CD4-positive, alpha-beta T cell treated with Interferon alpha-2 for 1 hour (primary cell): ENCODE measurements at places on chromosomes 12 and 14.

DNA sequence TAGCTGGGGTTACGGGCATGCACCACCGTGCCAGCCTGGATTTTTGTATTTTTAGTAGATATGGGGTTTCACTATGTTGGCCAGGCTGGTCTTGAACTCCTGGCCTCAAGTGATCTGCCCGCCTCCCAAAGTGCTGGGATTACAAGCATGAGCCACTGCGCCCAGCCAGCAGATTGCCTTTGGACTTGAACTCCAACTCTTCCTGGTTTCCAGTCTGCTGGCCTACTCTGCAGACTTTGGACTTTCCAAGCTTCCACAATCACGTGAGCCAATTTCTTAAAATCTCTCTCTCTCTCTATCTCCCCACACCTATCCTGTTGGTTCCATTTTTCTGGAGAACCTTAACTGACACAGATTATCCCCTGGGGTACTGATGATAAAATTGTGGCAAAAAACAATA is 55.0 kb downstream of the EMP1 start:
- DNase-seq, result no peak

DNA sequence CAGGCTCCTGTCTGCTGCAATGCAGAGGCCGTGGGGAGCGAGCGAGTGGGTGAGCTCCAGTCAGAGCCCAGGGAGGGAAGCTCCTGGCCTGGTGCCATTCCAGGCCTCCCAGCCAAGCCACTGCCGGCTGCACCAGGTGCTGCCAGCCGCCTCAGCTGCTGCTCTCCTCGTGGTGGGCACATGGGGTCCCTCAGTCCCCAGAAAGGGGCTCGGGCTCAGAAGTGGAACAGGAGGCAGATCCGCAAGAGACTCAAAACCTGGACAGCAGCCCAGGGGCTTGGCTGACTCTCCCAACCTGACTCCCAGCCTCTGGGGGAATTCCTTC is 2.4 kb downstream of the ABCB9 start:
- no peak for DNase-seq

DNA sequence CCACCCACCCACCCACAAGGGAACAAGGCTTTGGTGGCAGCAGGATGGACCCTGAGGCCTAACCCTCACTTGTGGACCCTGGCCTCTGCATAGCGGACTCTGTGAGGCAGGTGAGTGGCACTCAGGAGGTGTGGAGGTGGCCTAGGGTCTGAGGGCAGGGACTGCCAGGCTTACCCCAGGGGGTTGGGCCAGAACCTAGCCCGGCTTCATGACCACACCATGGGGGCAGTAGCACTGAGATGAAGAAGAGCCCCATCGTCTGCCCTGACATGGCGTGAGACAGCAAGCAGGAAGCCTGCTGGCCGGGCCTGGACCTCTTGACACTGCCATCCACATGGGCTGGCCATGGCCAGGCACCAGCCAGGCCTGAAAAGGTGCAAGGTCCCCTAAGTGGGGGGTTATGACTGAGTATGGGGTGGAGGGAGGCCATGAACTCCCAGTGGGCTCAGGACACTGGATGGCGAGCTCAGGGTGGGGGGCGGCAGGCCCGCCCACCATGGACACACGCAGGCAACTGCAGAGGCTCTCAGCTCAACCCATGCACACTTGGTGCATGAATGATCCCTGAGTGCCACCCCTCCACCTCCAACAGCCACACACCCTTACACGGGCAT is 29.3 kb downstream of the JAG2 start:
- DNase-seq, result no peak

DNA sequence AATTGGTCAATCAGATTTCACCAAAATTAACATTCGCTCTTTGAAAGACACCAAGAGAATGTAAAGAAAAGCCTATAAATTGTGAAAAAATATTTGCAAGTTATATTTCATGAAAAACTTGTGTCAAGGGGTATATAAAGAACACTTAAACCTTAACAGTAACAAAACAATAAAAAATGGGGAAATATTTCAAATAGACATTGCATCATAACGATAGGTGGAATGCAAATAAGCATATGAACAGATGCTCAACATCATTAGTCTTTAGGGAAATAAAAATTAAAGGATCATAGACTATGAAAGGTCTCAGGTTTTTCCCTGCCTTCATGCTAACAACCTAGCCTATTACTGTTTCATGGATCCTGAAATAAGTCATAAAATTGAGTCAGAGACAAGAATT is 64.3 kb downstream of the COCH start:
- no peak for DNase-seq

- DNase-seq, result no peak
Observed at GRCh38 chr12:55717011-55718007, 1.5 kb downstream of the BLOC1S1 start.

- DNase-seq, result no peak
Observed at GRCh38 chr14:69153873-69154270, 953 bp upstream of the DCAF5 start.

GRCh38 chr12:53336181-53336681 is at the start of gene SP7:
Gene SP7, minus strand, starts transcription at chr12:53336354. Its CDS starts 708 bp downstream, at chr12:53335646.
- DNase-seq, result no peak

DNA sequence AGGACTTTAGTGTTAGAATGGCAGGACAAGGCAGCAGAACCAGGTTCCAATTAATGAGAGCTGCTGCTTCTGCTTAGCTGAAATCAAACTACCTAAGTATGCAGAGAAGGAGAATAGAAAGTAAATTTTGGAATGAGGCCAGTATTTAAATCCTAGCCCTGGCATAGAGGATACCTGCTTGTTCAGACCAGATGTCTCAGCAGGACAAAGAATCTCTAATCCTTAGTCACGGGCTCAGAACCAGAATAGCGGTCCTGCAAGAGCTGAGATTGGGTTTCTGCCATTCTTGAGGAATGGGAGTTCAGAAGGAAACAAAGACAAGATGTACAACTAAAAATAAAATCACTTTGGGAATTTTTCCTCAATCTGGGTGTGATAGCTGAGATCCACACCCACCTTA is 550.8 kb upstream of the TMEM132C start:
- DNase-seq, result no peak

DNA sequence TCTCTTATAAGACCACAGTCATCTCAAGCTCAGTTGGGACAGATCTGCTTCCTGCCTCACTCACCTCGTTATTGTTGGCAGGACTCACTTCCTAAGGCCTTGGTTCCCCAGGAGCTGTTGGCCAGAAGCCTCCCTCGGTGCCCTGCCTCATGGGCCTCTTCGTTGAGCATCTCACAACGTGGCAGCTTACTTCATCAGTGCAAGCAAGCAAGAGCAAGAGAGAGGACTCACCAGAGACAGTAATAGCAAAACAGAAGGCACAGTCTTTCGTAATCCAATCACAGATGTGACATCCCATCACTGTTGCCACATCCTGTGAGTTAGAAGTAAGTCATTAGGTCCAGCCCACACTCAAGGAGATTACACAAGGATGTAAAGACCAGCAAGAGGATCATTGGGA is 5.1 kb upstream of the NUMB start:
- peak; percentile 33 for DNase-seq

- no peak for DNase-seq
Observed at GRCh38 chr14:53017837-53018236, 67.0 kb upstream of the FERMT2 start.

- DNase-seq, result peak; percentile 67
Observed at GRCh38 chr14:22598099-22598895, at the start of gene ABHD4. Gene ABHD4, plus strand, starts transcription at chr14:22598300. Its CDS starts 7 bp downstream, at chr14:22598307.

DNA sequence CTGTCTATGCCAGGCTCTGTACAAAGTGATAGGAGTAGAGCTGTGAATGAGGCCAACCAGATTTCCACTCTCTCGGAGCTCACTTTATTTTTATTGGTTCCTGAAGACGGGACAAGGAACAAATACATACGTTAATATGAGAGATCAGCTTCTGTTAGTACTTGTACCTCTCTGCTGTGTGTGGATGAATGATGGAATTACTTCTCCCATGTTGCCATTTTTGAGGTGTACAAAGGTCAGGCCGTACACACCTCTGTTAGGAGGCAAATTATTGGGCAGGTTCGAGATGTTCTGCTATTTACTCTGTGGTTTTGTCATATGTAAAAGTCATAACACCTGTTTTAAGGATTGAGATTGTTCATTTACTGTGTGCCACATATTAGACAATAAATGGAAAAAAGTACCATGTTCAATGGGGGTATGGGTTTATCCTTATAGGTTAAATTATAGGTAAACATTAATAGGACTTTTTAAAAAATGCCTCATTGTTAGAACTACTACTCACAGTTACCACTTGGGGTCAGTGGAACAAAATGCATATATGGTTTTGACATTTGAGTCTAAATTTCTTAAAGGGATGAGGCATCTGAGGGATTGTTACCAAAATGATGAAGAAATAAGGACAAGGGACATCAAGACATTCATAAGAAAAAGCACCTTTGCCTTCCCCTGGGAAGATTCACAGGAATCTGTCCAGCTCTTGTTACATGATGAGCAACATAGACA is 26.9 kb downstream of the WBP11 start:
- DNase-seq, result peak; percentile 32

DNA sequence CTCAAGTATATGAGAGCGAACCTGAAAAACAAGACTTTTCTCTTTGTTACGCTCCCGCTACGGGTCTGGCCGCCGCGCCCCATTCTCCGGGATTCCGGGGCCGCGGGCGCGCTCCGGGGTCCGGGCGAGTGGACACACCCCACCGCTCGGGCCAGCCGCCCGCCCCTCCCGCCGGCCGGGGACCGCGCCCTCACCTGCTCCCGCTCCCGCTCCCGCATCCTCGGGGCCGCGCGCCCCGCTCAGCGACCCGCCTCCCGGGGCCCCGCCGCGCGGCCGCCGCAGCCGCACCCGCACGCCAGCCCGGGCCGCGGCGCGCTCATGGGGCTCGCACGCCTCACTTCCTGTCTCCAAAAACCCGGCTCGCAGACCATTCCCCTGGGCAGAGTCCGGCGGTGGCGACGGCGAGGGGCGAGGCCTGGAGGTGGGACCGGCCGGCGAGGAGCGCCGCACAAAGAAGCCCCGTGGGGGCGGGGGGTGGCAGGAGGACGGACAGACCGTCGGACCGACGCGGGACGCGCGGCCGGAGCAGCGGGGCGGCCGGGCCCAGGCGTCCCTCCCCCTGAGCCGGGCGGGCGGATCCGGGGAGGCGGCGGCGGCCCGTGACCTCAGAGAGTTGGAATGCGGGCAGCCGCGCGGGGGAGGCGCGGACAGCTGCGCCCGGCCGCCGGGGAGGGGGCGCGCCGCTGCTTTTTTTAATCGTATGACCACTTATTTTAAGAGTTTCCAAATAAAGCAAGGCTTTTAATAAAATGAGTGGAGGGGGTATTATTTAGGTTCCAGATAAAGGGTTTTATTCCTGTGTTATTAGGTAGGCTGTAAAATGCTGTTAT is at the start of gene PTPN21:
Gene PTPN21, minus strand, starts transcription at position 551 of the 830 bp plus-strand sequence. CDS start 4,590 bp downstream, outside the sequence.
- no peak for DNase-seq

GRCh38 chr14:74517731-74518130 is 24.2 kb downstream of the ISCA2 start:
- DNase-seq, result no peak

- DNase-seq, result no peak
Observed at GRCh38 chr12:89306827-89307473, 45.4 kb downstream of the DUSP6 start.

DNA sequence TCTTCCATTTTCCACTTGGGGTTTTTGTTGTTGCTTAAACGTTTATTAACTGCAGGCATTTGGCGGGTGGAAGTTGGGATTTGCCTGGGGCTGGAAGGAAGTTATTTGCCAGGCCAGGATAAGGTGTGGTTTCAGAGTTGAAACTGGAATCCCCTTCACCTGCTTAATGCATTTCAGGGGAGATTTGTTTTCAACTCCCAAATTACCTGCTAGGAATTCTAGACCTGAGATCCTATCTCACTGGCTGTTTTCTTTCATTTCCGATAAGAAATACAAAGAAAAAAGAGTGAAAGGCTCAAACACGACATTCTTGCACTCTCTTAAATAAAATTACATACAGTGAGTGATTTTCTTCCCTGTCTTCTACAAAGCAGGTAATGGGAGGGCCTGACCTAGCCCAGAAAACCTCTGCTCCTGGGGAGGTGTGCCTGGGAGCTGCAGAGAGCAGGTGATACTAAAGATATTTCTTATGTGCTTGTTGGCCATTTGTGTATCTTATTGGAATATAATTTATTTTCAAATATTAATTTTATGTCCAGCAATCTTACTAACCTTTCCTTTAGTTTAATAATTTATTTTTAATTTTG is 278.2 kb downstream of the ZFP36L1 start:
- DNase-seq, result no peak

- DNase-seq, result no peak
Observed at GRCh38 chr14:45253754-45254310, 830 bp upstream of the MIS18BP1 start.
